Right lung (tissue), 10 donors: ENCODE measurements at places on chromosomes 1 and 21. TPM values are rescaled to one million over a fixed set of nuclear protein-coding genes. Genes with fewer than 3 reads are reported as not detected.

The CFAP141 gene
- polyA plus RNA-seq: 3.8 TPM

The KLHL12 gene
- 29.4 TPM for polyA plus RNA-seq

GRCh38 chr1:197285526-197286205 lies 17.6 kb downstream of the CRB1 start:
- no peak for DNase-seq

GRCh38 chr1:226126824-226127569 lies 59.5 kb downstream of the ACBD3 start:
- no peak for DNase-seq
